Ascending aorta (tissue), 2 donors: ENCODE measurements at places on chromosomes 6 and 20.

GRCh38 chr6:17103715-17104114 is 1.9 kb downstream of the STMND1 start:
- no peak for DNase-seq

DNA sequence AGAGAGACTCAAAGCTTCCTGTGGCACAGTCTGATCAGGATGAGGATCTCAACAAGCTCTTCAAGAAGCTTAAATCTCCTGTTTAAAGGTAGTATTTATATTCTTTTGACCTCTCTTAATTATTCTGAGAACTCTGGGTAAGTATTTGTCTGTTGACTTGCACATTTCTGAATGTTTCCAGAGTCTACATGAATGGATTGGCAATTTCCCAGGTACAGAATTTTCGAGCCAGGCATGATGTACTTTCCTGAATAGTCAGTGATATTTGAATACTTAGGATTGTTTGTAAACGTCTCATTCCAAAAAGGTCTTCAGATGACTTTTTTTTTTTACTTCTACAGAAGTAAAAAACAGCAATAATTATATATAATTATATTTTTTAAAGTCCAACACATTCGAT is 293.4 kb downstream of the TBC1D32 start:
- no peak for DNase-seq

- DNase-seq = no peak
Observed at GRCh38 chr20:54514028-54514607, 38.7 kb downstream of the DOK5 start.

DNA sequence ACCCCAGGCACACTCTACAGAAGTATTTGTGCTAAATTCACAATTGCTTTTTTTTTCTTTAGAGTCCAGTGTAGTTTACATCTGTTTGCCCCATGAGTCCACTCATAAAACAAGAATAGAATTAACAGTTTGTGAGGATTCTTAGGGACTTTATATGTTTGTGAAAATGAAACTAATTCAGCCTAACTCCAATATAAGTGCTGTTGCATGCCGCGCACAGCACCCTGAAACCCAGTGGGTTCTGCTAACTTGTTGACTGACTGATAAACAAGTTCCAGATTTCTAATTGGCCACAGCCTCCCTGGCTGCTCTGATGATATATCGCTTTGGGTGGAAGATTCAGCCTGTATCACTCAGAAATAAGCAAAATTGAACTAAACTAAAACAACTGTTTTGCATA is 561.4 kb downstream of the PKHD1 start:
- no peak for DNase-seq

- DNase-seq = no peak
Observed at GRCh38 chr6:105886814-105887544, 199.2 kb upstream of the PRDM1 start.

- no peak for DNase-seq
Observed at GRCh38 chr20:56431471-56431870, 19.4 kb downstream of the CASS4 start.

DNA sequence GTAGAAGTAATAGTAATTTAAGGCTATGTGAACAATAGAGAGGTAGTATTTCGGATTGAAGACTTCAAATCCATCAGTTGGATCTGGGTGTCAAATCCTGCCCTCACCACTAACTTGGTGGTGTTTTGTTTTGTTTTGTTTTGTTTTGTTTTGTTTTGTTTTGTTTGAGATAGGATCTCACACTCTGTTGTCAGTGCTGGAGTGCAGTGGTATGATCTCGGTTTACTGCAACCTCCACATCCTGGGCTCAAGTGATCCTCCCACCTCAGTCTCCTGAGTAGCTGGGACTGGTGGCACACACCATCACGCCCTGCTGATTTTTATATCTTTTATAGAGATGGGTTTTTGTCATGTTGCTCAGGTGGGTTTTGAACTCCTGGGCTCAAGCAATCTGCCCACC is 129.4 kb upstream of the ZNF217 start:
- DNase-seq = no peak
